ENCODE measurements at places on chromosomes 3 and 15.

DNA sequence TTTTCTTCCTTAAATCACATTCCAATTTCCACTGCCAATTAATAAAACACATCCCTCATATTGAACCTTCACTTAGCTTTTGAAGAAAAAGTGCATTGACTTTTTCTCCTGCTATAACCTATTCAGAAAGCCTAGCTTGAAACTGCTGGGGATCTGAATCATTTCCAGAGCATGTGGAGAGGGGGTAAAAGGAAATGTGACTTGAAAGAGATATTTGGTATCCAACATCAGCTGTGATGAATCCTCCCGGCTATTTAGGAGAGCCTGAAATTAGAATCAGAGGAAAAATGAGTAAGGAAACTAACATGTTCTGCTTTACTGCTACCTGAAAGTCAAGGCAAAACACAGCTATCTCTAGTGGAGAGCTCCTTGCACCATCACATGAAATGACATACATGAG, 2.6 kb upstream of the GNB5 start:
- H3K36me3 ChIP-seq, result no peaks in the 10 kb centered on the region
- H3K27ac ChIP-seq, result no peak overlapping the region
- no peaks in the 10 kb centered on the region for H3K27me3 ChIP-seq
- H3K4me3 ChIP-seq, result no peak overlapping the region
- H3K4me1 ChIP-seq, result no peaks in the 10 kb centered on the region

DNA sequence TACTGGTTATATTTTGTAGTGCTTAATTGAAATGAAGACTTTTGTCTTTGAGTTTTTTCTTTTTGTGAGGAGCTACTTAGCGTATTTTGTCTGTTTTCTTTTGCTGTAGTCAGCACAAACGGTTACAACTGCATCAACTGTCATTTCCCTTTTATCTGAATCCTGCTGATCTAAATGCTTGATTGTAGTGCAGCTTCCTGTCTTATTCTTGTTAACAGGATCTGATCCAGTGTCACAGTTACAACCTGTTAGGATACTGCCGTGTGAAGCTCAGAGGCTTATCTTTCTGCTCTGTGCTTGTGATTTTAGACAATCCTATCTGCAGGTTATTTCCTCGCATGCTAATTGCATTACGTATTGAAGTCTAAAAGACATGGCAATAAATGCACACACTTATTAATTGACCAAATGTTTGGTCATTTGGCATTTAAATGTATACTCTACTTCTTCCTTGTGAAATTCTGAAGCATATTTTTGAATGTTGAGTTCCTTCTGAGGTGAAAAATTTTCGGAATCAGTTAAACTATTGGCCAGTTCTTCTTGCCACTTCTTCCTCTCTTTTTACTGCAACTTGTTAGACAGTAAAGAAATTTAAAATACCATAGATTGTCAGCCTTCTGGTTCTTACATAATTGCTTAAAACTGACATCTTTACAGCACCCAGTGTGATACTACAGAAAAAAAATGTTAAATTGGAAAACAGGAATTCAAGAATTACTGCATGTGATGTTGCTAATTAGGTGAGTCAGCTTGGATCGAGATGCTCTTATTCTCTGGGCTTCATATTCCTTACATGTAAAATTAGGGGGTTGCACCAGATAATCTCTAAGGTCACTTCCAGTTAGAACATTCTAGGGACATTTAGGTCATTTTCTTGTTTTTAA, 168.2 kb downstream of the MBNL1 start:
- H3K4me1 ChIP-seq, result no peaks in the 10 kb centered on the region
- no peaks in the 10 kb centered on the region for H3K27me3 ChIP-seq
- H3K36me3 ChIP-seq, result no peaks in the 10 kb centered on the region
- no peak overlapping the region for H3K4me3 ChIP-seq
- H3K27ac ChIP-seq, result no peak overlapping the region
- DNase-seq, result no peak

- H3K27ac ChIP-seq, result no peak overlapping the region
- H3K27me3 ChIP-seq, result no peaks in the 10 kb centered on the region
- H3K36me3 ChIP-seq, result no peaks in the 10 kb centered on the region
- no peak for DNase-seq
- H3K4me1 ChIP-seq, result no peaks in the 10 kb centered on the region
These were observed 535.8 kb downstream of the TBL1XR1 start for GRCh38 chr3:176661432-176661964.

DNA sequence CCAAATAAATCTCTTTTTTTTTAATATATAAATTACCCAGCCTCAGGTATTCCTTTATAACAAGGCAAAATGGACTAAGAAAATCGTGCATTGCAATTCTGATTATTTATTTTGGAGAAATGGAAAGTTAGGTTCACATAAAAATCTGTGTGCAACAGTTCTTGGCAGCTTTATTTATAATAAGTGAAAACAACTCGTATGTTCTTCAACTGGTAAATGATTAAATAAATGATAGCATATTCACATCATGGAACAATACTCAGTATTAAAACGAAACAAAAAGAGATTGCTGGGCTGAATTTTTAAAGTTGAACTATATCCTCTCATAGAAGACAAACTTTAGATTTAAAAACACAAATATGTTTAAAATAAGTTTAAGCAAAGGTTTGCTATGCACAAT, 176.3 kb upstream of the ZNF385D start:
- H3K4me3 ChIP-seq, result no peak overlapping the region
- H3K27me3 ChIP-seq, result no peaks in the 10 kb centered on the region
- H3K27ac ChIP-seq, result no peak overlapping the region

DNA sequence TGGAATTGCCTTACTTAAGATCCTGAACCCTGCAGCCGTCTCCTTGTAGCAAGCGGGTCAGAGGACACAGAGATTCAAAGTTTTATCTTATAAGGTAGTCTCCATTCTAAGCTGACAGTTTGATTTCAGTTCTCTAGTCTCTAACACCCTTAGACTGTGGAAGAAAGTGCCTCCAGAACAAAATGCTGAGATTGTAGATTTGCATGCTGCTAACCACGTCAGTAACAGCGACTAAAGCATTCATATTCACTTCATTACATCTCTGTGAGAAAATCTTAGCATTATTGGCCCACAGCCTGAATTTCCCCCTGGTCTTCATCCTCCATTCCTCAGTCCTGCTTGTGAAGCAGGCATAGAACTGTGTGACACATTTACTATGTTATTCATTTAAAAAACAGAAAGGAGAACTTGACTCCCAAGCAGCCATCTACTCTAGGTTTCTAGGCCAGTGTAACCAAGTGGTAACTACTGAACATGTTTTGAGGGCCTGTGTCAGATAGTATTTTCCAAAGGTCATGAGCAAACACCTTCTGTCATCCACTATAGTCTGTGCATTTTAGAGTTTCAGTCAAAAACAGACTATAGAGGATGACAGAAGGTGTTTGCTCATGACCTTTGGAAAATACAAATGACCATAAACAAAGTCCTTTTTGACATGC, 27.4 kb downstream of the ARIH2 start:
- no peak overlapping the region for H3K4me3 ChIP-seq
- no peak for DNase-seq
- no peak overlapping the region for H3K27ac ChIP-seq
- no peaks in the 10 kb centered on the region for H3K27me3 ChIP-seq
- no peaks in the 10 kb centered on the region for H3K4me1 ChIP-seq
- no peaks in the 10 kb centered on the region for H3K36me3 ChIP-seq
